ENCODE measurements at places on chromosomes 12 and 14. TPM values are rescaled to one million over a fixed set of nuclear protein-coding genes. Genes with fewer than 3 reads are reported as not detected.

Gene SDSL
- 0.46 TPM for total RNA-seq

DNA sequence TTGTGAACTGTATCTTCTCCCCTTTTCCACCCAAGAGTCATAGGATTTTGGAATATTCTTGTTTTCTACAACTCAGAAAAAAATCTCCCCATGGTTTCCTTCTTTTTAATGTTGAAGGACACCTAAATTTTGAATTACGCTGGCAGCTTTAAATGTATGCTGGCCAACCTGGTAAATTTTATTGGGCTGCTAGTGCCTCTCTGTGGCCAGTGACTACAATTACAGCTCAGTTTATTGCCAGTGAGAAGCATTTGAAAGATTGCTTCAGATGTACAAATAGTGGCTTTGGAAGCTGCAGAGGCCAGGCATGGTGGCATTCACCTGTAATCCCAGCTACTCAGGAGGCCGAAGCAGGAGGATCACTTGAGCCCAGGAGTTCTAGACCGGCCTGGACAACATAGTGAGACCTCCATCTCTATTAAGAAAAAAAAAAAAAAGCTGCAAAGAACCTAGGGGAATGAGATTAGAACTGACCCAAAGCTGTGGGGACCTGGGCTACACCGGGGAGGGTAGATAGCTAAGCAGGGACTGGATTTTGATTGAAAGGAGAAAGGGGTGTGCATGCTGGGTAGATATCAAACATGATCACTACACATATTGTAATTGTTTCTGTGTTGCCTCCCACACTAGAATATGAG is 7.6 kb upstream of the RAB21 start:
- DNase-seq = peak; percentile 48

DNA sequence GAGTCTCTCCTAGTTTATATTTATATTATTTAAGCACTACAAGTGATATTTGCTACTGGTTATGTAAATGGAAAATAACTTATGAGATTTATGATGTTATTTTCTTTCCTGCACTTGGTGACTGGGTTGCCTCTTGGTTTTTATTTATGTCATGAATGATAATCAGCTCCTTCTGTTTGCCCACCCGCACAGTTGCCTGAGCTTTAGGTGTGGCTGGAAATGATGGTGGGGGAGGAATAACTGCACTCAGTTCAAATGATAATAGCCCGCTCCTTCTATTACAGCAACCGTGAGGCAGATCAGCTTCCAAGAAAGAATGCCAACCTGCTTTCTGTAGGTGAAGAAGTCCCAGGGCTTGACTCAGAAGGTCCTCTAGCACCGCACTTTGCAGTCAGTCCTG is 190.2 kb upstream of the CAND1 start:
- no peak for DNase-seq

- DNase-seq = peak; percentile 21
Observed at GRCh38 chr12:38156497-38157245, 159.9 kb upstream of the ALG10B start.

Gene ARMH4
- 42.6 TPM for total RNA-seq

- no peak for DNase-seq
Observed at GRCh38 chr12:112627851-112628250, 163.7 kb upstream of the RPH3A start.
